ENCODE measurements at places on chromosomes 12 and 14.

DNA sequence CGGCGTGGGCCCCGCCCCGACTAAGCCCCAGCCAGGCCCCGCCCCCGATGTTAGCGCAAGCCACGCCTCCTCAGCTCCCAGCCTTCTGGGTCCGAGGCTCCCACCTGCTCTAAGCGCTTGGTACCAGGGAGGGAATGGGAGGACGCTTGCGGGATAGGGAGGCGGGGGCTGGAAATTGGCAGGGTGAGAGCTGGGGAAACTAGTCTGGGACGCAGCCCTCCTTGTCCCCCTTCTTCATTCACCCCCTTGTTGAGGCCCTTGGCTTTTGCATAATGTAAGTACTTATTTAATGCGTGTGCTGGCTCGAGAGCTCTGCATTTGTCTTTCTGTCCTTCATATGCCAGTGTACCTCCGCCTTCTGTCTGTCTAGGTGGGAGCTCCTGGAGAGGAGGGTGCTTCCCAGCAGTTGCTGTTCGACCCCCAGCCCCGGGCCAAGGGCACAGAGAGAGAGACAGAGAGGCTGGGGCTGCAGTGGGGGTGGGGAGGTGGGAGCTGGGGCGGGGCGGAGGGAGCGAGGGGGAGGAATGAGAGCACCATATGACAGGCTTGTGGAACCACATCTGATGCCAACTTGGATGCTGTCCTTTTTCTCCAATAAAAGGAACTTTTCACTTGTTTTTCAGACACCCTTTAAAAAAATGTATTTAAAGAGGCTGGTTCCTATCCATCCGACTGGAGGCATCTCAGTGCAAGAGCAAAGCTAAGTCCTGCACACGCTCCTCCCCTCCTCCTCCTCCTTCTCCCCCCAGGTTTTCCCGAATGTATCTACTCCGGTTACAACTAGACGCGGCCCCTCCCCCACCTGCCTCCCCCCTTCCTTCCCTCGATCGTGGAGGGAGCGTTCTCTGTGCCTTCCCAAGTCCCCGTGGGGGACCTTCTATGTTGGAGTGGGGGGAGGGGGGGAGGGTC lies 25.6 kb upstream of the MAP1LC3B2 start:
- peak; percentile 64 for DNase-seq

- DNase-seq: no peak
Measured at GRCh38 chr12:113403435-113404415, at the start of gene SDS. TSS of gene SDS (minus strand) at chr12:113403887. CDS start at chr12:113399708, 4,179 bp downstream.

- no peak for DNase-seq
Measured at GRCh38 chr12:122813310-122813713, 21.9 kb upstream of the HIP1R start.

DNA sequence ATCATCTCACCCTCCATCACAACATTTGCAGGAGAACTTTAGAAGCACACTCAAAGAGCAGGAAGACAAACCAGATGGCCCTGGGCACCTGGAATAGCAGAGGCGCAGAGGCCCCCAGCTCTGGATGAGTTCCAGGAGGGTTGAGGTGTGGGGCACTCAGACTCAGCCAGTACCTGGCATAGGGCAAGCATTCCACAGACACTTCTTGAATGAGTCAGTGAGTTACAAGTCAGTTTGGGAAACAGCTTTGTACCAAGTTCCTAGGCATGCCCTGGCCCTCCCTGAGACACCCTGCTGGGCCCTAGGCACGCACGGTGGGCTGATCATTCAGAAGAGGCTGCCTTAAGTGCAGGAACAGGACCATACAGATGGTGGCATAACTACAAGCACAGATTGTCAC lies 54.3 kb downstream of the MAP3K9 start:
- DNase-seq: no peak

GRCh38 chr14:21965042-21965441 lies 291.4 kb upstream of the OR4E1 start:
- peak; percentile 19 for DNase-seq

- no peak for DNase-seq
Measured at GRCh38 chr12:85603556-85603955, 232.7 kb downstream of the RASSF9 start.

DNA sequence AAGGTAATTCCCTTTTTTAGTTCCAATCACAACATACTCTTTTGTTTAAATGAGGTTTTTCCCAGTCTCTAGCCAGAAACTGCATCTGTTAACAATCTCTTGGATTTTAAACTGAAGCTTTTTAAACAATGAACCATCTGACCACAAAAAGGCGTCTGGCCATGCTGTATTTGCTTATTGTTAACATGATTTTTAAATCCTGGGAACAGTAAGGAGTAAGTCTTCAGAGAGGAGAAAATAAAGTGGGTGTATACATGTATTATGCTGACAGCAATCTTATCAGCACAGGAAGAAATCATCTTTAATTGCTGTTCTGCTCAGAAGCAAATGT lies 106.2 kb downstream of the DAAM1 start:
- DNase-seq: no peak

GRCh38 chr12:28622406-28622805 lies 432.1 kb downstream of the CCDC91 start:
- no peak for DNase-seq

GRCh38 chr12:111451232-111451631 lies 45.5 kb downstream of the SH2B3 start:
- no peak for DNase-seq

DNA sequence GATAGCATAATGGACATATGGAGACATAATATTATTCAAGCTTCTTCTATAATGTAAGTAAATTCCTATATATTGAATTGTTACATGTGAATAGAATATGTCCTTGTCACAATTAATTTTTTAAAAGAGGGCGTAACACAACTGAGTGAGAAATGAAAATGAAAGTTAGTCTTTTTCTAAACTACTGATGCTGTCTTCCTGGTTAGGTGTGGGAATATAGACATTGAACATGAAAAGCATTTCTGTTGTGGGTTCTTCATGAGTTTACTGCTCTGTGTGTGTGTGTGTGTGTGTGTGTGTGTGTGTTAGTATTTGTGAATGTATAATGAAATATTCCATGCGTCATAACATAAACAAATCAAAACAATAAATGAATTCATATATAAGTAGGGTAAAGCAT lies 40.5 kb upstream of the RTL1 start:
- DNase-seq: no peak

DNA sequence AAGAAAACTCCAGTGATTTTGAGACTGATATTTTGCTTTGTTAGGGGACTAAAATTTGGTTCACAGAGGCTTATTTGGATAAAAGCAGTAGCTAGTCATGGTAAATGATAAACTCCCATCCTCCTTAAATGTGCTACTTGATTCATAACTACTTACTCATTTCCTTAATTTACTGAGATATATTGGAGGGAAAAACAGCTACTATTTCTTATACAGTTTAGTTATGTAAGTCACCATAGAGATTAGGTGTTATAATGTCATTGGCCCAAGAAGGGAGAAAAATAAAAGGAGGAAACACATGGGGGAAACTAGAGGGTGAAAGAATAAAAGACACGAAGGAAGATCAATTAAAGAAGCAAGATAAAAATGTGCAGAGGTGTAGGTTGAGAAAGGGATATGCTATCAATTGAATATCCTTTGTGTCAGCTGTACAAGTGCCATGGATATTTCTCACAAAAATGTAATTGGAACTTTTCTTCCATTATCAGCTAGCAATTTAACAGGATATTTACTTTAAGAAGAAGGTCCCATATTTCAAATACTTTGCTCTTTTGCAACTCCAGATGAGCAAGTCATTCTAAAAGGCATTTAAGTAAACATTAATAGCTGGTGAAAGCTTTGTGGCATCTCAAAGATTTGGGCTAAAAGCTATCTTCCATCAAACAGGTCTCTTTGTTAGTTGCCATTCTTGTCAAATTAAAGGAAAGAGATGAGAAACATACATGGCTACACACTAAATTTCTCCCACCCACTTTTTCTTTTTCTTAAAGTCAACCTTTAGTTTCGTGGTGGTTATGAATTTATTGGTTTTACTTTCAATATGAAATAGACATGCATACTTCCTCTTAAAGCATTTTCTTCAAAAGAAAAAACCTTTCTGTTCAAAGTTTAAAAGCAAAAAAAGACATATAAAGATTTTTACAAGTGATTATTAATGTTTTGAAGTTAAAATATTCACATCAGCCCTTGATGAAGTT lies 439.5 kb downstream of the CCER1 start:
- DNase-seq: peak; percentile 23

GRCh38 chr14:52834440-52834842 lies 43.0 kb upstream of the GNPNAT1 start:
- no peak for DNase-seq

All from activated CD4-positive, alpha-beta T cell treated with anti-CD3 and anti-CD28 coated beads, Interleukin-2, Interleukin-4, amounts not matched to agents 100 ng/mL and 50 ng/mL, durations not matched to agents 16 hours and 8 hours (primary cell).